Stimulated activated CD4-positive, alpha-beta T cell treated with anti-CD3 and anti-CD28 coated beads, Interleukin-12 subunit alpha, Interleukin-12 subunit beta, amount 100 ng/mL, for 48 hours (primary cell): ENCODE measurements at places on chromosomes 1 and 21.

- DNase-seq = no peak
Observed at GRCh38 chr1:25148673-25149300, 83.5 kb downstream of the SYF2 start.

DNA sequence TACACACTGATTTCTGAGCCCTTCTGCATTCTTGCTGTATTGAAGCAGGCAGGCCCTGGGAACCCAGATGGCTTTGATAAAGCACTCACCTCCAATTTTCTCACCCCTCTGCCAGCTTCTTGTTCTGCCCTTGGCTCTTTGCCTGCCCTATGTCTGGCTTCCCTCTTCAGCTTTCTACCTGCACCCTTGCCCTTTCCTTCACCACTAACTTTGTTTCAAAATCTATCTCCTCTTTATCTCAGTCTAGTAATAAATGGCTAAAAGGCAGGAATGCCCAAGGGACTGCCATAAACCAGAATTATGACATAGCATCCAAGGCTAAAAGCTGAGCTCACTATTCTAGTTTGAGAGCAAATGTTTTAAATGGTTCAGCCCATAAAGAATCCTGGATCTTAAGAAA, 178.7 kb downstream of the TNR start:
- no peak for DNase-seq

GRCh38 chr21:23853796-23854379, 1753.4 kb downstream of the MRPL39 start:
- DNase-seq = peak; percentile 8

GRCh38 chr1:58968360-58968952, 184.6 kb upstream of the JUN start:
- DNase-seq = no peak

DNA sequence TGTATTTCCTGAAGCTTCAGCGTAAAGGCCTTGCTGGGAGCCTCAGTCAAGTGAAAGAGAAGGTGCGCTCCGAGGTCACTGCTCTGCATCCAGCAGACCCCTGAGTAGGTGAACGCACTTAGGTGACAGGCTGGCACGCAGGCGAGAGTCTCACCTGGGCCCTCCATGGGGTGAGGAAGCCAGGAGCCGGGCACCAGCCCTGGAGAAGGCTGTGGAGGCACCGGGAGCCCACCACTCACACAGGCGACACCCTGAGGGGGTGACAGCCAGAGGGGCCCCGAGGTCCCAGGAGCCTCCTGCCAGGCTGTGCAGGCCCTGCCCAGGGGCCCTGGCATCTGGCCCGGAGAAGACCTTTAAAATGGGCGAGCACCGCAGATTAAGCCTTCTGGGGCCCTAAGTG, 67.6 kb downstream of the ARHGEF16 start:
- no peak for DNase-seq

DNA sequence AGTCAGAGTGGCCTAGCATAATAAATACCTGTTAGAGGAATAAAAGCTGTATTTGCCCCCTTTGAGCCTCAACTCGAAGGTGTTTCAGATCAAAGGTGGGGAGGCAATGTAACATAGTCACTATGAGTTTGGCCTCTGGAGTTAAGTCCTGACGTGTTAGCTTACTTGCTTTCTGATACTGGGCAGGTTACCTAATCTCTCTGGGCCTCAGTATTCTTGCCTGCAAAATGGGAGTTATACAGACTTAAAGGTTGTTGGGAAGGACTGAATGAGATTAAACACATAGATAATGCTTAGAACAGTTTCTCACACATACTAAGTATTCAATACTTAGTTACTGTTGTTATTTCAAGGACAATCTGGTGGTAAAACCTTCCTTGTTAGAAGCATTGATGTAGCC, 15.5 kb downstream of the RNF220 start:
- no peak for DNase-seq

GRCh38 chr1:180269645-180270529, 39.8 kb downstream of the LHX4 start:
- no peak for DNase-seq

DNA sequence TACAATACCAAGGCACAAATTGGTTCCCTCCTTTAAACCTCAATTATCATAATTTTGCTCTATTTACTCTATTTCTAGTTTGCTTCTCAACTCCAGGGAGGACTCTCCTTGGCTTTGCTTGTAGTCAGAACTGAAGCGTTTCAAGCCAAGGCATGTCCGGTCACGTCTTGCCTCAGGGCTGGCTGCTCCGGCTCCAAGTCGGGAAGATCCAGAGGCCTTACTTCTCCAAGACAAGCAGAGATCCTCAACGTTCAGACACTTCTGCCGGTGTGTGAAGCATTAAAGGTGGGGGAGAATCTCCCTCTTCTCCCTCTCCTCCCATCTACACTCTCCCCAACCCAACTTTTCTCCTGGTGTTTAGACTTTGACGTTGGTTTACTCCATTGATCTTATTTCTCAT, 7.2 kb upstream of the HHAT start:
- no peak for DNase-seq

DNA sequence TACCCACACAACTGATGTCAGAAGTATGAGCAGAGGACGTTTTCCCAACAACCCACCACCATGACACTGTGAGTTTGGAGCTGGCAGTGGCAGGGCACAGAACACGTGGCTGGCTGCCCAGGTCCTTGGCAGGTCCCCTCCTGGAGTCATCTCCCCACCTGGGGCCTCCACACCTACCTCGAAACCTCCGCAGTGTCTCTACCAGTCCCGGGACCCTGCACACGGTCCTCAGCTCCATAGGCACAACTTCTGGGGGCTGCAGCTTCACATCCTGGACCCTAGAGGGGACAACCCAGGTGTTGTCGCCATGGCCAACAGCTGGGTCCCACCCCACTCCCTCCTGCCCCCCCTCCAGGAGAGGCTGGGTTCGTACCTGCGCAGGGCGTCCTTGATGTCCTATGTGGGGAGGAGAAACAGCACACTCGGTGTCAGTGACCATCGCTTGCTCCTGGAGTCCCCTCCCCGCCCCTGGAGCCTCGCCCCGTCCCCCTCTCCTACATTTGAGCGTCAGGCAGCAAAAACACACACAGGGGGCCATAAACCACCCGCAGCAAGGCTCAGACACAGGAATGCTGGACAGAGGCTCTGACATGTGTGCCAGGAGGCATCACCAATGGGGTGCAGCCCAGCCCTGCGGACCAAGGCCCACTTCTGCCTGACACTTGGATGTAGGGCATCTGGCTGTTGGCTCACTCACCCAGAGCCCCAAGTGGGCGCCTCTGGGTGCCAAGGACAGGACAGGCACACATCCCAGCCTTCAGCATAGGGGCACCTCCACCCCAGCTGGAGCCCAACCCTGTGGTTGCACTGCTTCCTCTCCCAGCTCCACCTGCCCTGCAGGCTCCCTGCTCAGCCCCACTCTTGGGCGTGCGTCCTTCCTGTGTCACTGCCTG, 9.6 kb downstream of the TRIM11 start:
- no peak for DNase-seq

GRCh38 chr1:158283965-158284364, 5.8 kb upstream of the CD1C start:
- no peak for DNase-seq

DNA sequence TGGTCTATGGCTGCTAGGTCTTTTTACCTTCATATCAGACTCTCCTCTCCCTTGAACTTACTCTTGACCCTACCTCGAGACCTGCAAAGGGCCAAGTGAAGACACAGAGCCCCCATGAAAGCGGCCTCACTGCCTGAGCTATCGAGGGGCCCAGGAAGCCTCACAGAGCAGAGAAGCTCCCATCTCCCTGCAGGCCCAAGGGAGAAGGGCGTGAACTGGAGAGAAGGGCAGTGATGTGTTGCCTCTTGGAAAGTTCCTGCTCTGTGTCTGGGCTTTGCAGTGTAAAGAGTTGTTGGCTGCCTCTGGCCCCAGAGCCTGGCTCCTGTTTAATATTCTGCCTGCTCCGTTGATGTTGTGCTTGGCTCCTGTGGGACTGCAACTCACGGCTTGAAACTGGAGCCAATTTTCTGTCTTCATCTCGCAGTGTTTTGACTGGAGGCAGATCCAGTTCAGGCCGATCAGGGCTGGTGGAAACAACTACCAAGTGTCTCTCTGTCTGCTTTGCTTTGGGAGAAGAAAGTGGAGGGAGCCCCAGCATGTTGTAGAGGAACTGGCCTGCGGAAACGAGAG, 4.3 kb downstream of the SERTAD4 start:
- no peak for DNase-seq

- DNase-seq = no peak
Observed at GRCh38 chr1:84726593-84727499, 36.6 kb upstream of the SSX2IP start.

DNA sequence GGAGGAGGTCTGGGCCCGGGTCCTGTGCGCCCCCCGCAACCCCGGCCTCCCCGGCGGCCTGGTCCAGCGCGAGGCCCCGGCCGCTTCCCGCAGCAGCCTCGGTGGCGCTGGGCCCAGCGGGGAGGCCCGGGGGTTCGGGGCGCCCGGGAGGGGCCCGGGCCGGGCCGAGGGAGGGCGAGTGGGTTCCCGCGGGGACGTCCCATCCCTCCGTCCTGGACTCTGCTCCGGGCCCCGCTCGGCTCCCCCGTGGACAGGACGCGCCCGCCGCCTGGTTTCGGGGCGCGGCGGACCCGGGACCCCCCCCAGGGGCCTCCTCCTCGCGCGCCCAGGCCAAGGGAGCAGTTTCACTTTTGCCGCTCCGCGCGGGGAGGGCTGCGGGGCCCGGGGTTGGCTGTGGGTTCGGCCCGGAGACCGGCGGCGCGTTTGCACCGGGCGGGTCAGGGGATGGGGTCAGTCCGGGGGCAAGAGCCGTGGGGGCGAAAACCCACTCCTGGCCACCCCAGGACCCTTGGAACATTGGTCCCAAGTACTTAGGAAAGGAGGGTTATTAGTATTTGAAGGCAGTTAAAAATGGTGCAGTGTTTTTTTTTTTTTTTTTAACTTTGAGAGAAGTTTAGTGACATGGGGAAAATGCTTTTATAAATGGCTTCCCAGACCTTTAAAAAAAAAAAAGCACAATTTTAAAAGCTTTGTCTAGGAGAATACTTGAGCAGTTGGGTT, 677 bp downstream of the AGPAT3 start:
- no peak for DNase-seq

DNA sequence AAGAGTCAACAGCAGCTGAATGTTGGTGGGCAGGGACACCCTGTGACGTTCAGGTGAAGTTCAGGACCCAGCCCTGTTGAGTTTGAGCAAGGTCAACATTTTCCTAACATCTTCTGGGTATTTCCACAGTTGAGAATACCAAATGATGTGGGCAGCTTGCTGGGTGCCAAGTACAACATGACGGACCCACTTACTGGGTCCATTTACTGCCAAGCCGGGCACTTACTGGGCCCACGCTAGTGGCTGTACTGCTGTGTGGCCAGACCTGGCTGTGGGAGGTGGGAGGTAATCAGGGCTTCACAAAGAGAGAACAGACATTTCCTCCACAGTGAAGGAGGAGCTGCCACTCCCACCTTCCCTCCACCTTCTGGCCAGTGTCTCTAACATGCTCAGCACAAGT, 99.2 kb downstream of the PSMG1 start:
- no peak for DNase-seq

GRCh38 chr1:41427916-41428737, 56.4 kb downstream of the EDN2 start:
- no peak for DNase-seq

DNA sequence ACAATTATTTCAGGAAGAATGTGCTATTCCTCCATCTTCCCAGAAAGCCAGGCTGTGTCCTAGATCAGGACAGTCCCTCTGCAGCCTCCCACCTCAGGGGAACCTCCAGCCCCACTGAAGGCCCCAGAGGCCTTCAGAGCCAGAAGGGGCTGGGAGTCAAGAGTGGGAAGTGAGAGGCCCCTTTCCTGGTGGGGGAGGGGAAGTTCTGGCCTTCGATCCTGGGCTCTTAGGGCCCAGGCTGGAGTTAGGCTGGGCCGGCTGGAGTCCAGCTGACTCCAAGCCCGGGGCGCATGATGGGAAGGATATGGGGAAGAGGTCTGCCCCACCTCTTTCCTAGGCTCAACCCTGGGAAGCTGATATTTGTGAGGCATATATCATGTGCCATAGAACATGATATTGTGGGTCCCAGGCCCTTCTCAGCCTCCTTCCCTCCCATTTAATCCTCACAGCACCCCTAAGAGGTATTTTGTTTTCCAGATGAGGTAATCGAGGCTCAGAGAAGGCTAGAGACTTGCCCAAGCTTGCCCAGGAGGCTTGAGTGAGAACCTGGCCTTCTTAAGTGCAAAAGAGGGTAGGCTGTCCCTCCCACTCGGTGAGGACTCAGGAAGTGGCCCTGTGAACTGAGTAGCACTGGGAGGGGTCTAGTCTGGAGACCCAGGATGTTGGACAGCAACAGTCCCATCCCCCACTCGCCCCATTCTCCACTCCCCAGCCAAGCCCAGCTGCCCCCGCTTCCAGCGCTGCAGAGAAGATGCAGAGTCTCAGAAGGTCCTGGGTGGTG, 18.6 kb upstream of the HSPG2 start:
- no peak for DNase-seq

GRCh38 chr21:22120616-22121266, 1122.5 kb downstream of the NCAM2 start:
- no peak for DNase-seq

GRCh38 chr21:29873908-29874307, 65.9 kb downstream of the GRIK1 start:
- DNase-seq = no peak

GRCh38 chr1:18644973-18645746, 14.5 kb downstream of the PAX7 start:
- no peak for DNase-seq

DNA sequence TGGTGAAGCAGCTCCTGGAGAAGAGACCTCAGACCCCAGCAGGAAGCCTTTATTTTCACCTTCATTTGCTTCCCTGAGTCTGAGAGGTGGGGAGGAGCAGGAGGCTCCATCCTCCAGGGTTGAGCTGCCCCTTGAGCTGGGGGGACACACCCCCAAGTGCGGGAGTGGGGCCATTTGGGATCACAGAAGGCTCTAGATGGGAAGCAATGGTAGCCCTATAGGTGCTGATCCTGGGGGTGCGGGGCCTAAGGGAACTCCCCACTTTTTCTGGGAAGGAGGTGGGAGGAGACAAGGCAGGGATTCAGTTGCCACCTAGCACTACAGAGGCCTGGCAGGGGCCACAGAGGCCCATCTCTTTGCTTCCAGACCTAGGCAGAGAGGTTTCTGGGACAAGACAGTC, 247.9 kb upstream of the CSF3R start:
- DNase-seq = no peak

- no peak for DNase-seq
Observed at GRCh38 chr1:10588640-10589039, 113.9 kb downstream of the PEX14 start.

DNA sequence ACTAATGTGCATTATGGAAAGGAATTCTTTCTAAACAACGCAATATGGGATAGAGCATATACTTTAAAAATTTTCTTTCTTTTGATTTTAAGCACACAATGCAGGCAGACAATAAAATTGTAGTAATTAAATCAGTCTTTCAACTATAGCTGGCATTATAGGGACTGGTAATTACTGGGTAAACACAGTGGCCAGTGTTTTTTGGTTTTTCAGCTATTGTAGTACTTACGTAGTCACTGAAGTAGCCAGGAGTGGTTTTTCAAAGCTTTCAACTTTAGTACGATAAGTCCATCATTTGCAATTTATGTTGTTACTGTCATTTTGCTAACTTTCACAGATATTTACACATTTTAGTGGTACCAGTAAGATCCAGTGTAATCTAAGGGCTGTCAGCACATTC, 50.6 kb downstream of the RAB3GAP2 start:
- no peak for DNase-seq

- DNase-seq = no peak
Observed at GRCh38 chr1:230909974-230910754, 41.8 kb upstream of the C1orf198 start.

GRCh38 chr1:225891229-225891972, 2.5 kb upstream of the LEFTY1 start:
- DNase-seq = no peak

- DNase-seq = no peak
Observed at GRCh38 chr21:15256996-15257395, 192.2 kb upstream of the NRIP1 start.

- peak; percentile 61 for DNase-seq
Observed at GRCh38 chr1:91754348-91754747, 131.6 kb downstream of the TGFBR3 start.
